ENCODE measurements at places on chromosomes 13 and 19.

GRCh38 chr13:32381539-32381938 lies 46.4 kb downstream of the N4BP2L1 start:
- DNase-seq, result peak; percentile 36

DNA sequence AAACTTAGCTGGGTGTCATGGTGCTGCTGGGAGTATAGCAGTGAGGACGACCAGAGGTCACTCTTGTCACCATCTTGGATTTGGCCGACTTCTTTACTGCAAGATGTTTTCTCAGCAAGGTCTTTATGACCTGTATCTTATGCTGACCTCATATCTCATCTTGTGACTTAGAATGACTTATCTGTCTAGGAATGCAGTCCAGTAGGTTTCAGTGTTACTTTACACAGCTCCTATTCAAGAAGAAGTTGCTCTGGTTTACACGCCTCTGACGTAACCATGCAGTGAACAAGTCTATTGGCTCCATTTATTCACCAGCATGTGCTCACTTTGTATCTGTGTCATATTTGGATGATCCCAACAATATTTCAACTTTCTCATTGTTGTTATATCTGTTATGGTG lies 26.7 kb downstream of the ZNF850 start:
- DNase-seq, result peak; percentile 5

DNA sequence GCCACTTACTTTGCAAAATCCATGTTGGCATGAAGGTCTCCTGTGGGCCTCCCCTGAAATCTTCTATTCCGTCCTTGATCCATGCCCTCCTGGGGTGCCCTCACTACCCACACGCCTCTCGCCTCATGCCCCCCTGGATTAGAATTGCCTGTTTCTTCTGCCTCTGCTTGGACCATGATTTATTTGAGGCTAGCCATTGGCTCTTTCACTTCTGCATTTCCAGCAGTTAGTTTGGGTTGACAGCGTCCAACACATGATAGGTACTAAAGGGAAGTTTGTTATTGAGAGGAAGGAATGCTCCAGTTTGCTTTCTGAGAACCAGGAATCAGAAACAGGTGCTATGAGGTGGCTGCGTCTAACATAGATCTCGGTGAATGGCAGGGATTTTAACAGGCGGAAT lies 30.5 kb upstream of the TPTE2 start:
- no peak for DNase-seq

DNA sequence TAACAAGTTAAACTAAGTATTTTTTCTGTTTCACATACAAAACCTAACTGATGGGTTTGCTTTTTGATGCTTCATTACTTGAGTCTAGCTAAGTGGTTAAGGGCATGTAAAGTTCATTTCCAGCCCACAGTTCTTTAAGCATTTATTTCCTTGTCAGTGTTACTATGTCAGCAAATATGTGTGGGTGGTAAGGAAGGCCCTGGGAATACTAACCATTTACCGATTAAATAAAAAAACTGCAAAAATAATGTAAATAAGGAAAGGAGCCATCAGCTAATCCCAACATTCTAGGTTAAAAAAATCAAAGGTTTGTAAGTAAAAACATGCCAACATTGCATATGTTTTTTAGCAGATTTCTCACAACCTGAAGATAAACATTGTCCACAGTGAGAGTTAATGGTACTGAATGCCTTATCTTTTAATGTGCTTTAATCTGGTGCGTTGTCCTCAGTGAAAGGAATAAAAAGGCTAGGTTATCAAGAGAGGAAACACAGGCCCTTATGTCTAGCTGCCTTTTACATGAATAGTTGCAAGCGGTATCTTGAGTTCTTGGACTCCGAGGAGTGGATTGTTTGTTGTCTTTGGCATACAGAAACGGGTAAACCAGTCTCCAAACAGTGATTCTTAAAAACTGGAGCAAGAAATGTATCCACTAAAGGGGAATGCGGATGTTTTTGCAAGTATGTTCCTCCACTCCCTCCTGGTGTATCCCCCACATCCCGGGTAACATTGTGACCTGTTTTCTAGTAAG lies 949.6 kb upstream of the SLC10A2 start:
- DNase-seq, result peak; percentile 94

DNA sequence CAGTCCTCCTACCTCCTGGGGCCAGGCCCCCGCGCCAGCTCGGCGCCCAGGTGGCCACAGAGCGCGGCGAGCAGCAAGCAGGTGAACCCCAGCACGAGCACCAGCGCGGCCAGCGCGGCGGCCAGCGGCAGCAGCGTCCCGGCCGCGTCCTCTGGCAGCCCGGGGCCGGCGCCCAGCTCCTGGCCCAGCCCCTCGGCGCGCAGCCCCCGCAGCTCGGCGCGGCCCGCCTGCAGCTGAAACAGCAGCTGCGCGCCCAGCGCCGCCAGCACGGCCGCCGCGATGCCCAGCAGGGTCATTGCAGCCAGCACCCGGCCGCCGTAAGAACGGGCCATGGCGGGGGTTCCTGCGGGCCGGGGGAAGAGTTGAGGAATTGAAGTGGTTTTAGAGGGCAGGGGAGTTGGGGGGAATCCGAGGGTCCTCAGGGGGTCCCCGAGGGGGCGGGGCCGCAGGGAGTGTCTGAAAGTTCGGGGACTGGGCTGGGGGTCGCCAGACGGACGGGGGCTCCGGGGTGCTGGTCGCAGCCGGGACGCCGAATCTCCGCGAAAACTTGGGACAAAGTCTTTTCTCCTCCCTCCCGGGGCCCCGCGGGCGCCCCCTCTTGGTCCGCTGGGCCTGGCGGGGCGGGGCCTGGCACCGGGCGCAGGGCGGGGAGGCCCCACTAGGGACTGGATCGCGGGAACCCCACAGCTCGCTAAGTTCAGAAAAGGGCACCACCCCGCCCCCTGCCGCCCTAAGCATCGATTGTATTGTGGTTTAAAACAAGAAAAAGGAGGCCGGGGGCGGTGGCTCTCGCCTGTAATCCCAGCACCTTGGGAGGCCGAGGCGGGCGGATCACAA lies at the start of gene TMEM221:
TMEM221 (minus strand) TSS at position 538 of the 837 bp plus-strand sequence; CDS start at position 332, 206 bp downstream.
- no peak for DNase-seq

DNA sequence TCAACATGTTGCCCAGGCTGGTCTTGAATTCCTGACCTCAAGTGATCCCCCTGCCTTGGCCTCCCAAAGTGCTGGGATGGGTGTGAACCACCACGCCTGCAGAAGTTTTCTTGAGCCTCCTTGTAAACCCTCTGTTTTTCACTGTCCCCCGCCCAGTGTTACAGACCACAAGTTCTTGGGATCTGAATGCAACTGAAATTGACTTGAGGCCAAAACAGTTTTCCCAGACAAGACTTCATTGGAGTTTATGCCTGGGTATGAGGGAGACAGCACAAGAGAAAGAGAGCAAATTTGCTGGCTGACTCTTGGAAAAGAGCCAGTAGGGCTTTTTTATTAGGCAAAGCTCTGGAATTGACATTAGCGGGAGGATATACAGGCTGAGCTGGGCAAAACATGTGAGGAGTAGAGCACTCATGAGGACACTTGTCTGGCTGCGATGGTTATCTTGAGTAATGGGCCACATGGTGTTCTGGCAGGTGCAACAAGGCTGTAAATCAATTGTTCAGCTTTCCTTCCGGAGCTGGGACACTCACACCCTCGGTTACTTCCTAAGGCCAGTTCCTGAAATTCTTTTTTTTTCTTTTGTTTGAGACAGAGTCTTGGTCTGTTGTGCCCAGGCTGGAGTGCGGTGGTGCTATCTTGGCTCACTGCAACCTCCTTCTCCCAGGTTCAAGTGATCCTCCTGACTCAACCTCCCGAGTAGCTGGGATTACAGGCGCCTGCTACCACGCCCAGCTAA lies 12.7 kb upstream of the HNRNPL start:
- DNase-seq, result no peak

GRCh38 chr19:1264801-1265614 lies 4.1 kb upstream of the CIRBP start:
- DNase-seq, result peak; percentile 85

GRCh38 chr19:45440873-45441654 lies 17.3 kb upstream of the ERCC1 start:
- peak; percentile 67 for DNase-seq

DNA sequence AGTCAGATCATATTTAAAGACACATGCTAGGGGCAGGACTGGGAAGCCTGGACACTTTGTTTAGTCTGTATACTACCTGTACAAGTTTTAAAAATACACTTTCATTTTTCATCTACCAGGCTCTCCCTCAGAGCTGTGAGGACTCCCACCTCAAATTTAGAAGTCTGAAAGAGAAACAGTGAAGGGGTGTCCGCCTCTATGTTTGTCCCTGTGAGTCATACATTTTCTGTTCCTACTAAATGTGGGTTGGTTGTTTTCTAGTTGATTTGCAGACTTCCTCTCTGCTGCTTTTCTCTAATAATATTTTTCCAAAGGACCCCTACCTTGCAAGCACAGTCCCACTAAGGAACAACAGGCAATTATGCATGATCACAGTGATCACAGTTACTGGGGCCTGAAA lies 110.5 kb downstream of the ENOX1 start:
- no peak for DNase-seq

GRCh38 chr13:72163678-72164077 lies 296.7 kb upstream of the DACH1 start:
- no peak for DNase-seq
